ENCODE measurements at places on chromosomes 13 and 19. TPM values are rescaled to one million over a fixed set of nuclear protein-coding genes. Genes with fewer than 3 reads are reported as not detected.

KISS1R gene
- not detected for total RNA-seq

RNF225 gene
- total RNA-seq = not detected

ZNF490 gene
- 8.6 TPM for total RNA-seq

KASH5 gene
- total RNA-seq = not detected

TNNT1 gene
- 0.65 TPM for total RNA-seq

GRCh38 chr19:48340995-48341394 lies 15.6 kb downstream of the EMP3 start:
- no peak for DNase-seq

- DNase-seq = no peak
These were observed 26.3 kb downstream of the SAE1 start for GRCh38 chr19:47156861-47157430.

Data from mucosa of descending colon (tissue), 3 donors.